ENCODE measurements at places on chromosomes 1 and 21. TPM values are rescaled to one million over a fixed set of nuclear protein-coding genes. Genes with fewer than 3 reads are reported as not detected.

GRCh38 chr1:32953495-32953894 lies 11.1 kb downstream of the RNF19B start:
- DNase-seq: no peak

Gene RGS13
- not detected for total RNA-seq

GRCh38 chr1:56054959-56055358 lies 524.4 kb downstream of the PLPP3 start:
- no peak for DNase-seq

DNA sequence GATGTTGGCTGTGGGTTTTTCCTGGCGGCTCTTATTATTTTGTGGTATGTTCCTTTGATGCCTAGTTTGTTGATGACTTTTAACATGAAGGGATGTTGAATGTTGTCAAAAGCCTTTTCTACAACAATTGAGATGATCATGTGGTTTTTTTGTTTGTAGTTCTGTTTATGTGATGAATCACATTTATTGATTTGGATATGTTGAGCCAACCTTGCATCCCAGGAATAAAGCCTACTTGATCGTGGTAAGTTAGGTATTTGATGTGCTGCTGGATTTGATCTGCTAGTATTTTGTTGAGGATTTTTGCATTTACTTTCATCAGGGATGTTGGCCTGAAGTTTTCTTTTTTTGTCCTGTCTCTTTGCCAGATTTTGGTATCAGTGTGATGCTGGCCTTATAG lies 28.5 kb downstream of the CD55 start:
- DNase-seq: no peak

Gene LHX8
- total RNA-seq: not detected

Gene PRMT6
- total RNA-seq: 21.0 TPM

- DNase-seq: no peak
Measured at GRCh38 chr21:28257276-28257675, 735.4 kb downstream of the LTN1 start.

Gene AIRE
- total RNA-seq: not detected

DNA sequence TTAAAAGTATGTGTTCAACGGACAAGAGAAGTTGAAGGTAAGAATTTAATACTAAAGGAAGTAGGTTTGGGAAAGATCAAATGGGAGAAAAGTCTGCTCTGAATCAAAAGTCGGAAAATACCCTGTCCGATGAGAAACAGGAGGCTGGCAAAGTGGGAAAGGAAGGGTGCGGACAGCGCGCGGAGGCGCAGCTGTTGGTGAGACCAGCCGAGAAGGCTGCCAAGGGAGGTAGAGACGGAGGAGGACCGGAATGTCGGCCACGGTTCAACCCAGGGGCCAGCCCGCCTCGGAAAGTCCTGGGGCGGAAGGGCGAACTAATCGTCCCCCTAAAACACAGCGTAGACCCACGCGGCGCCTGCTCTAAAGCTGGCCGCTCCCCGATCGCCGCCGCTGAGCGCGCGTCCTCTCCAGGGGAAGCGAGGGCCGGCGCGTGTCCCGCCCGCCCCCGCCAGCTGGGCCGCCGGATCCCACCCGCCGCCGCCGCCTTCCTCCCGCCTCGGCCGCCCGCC lies 639 bp upstream of the SPATA1 start:
- no peak for DNase-seq

- no peak for DNase-seq
Measured at GRCh38 chr1:73701826-73702225, 496.1 kb downstream of the LRRIQ3 start.

- no peak for DNase-seq
Measured at GRCh38 chr1:179938752-179939151, 15.9 kb upstream of the CEP350 start.

Gene DEPDC1
- total RNA-seq: 19.9 TPM

DNA sequence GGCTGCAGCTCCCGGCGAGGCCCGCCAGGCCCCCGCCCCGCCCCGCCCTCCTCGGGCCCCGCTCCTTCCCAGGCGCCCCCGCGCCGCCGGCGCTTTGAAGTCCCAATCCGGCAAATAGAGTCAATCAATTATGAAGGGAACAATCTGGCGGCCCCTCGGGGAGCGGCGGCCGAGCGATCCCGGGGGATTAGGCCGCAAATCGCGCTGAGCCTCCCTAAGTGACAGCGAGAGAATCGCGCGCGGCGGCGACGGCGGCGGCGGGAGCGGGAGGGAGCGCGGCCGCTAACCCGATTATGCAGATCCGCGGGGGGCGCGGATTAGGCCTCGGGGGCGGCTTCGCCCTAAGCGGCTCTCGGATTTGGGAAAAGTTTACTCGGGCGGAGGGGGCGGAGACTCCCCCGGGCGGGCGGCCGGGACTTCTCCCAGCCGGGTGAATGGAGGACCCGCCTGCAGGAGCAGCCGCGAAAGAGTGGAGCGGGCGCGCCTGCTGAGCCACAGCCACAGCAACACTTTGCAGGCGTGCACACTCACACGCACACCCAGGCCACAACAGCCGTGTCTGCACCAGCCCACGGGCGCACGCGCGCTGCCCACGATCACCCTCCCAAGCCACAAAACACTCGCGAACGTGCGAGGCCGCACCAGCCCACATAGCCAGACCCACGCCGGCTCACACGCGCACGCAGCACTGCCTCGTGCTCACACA lies 23.0 kb upstream of the DMBX1 start:
- no peak for DNase-seq

Gene TCHH
- 0.02 TPM for total RNA-seq

Gene CD244
- total RNA-seq: 0.21 TPM

DNA sequence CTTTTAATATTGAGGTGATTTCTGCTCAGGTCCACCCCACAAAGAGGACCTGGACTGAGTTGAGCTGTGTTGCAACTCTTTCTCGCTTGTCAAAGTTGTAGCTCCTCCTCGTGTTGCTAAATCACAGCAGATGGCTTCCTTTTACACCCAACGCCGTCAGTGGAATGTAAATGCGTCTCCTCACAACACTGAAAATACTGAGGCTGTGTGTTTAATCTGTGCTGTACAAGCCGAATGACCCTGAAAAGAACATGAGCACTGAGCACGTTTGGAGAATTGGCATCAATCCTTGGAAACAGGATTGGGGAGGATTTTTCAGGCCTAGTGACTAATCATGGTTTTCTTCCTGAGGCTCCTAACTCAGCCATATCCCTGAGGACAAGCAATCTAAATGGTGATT lies 196.0 kb downstream of the CRB1 start:
- no peak for DNase-seq

- DNase-seq: no peak
Measured at GRCh38 chr1:92218559-92218958, 844 bp downstream of the C1orf146 start.

All from activated T-helper 2 cell treated with anti-CD3 and anti-CD28 coated beads, Interferon-gamma antibody, Interleukin-2, Interleukin-4, amounts not matched to agents 10 μg/mL and 5 μg/mL and 100 μg/mL, durations not matched to agents 14 hours and 24 hours and 36 hours (primary cell).